ENCODE measurements at places on chromosomes 6 and 20. TPM values are rescaled to one million over a fixed set of nuclear protein-coding genes. Genes with fewer than 3 reads are reported as not detected.

DNA sequence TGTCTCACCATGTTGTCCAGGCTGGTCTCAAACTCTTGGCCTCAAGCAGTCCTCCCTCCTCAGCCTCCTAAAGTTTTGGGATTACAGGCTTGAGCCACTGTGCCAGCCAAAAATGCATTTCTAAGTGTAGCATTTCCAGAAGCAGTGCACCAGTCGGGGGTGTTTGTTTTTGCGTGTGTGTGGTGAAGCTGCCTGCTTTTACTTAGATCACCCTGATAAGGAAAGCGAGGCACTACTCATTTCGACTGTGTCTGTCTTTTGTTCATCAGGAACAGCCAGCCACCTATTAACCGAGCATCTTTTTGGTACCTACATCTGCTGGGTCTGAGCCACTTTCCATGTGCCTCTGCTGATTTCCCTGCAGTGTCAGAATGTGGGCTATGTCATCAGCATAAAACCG is 18.7 kb downstream of the SIRT5 start:
- DNase-seq = no peak
- H3K27ac ChIP-seq = no peak overlapping the region
- H3K4me1 ChIP-seq = no peaks in the 10 kb centered on the region
- peaks cover 16% of the 10 kb centered on the region for H3K36me3 ChIP-seq
- H3K4me3 ChIP-seq = no peak overlapping the region

Gene PRICKLE4
- total RNA-seq = not detected

Gene POM121L2
- total RNA-seq = not detected

DNA sequence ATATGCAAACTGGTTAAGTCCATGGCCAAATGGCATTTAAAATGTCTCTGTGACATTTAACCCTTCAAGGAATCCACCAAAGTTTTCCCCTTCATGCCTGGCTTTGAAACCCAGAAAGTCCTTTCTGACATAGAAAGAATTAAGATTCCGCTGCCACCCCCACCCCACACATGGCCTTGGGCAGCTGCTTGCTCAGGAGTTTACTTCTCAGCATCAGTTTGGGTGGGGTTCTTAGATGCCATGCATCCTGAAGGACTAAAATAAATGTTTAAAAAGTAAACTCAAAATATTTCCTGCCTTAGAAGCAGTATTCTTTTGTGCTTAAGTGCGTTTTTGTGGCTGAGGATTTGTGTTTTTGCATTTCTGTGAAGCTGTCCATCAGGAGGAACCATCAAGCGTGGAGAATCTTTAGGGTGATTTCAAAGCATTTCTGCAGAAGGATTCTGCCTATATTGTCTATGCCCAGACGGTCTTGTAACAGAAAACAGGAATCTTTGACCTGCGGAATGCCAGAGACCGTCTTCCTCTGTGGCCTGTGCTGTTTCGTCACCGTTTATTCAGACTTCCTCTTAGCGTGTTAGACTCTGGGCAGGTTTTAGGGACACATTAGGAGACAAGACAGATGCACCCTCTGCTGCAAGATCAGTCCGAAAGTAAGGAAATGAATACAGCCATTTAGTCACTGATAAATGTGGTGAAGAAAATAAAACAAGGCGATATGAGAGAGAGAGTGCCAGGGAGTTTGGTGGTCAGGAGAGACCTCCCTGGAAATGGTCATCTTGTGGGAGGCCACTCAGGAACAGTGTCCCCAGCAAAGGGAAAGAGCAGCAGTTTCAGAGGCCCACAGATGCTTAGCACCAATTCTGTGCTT is 6.2 kb downstream of the DUSP22 start:
- no peak for DNase-seq
- no peak overlapping the region for H3K27ac ChIP-seq
- peaks cover 40% of the 10 kb centered on the region for H3K4me1 ChIP-seq
- H3K4me3 ChIP-seq = no peak overlapping the region

DNA sequence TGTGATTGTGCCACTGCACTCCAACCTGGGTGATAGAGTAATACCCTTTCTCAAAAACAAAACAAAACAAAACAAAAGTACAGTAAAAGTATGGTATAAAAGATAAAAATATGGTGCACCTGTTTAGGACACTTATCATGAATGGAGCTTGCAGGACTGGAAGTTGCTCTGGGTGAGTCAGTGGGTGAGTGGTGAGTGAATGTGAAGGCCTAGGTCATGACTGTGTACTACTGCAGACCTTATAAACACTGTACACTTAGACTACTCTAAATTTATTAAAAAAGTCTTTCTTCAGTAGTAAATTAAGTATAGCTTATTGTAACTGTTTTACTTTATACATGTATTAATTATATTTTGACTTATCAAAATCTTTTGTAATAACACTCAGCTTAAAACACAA is 46.0 kb downstream of the ZFP64 start:
- H3K27me3 ChIP-seq = no peaks in the 10 kb centered on the region
- no peak for DNase-seq
- no peaks in the 10 kb centered on the region for H3K4me1 ChIP-seq
- peaks cover under 1% of the 10 kb centered on the region for H3K36me3 ChIP-seq
- H3K27ac ChIP-seq = no peak overlapping the region
- no peak overlapping the region for H3K4me3 ChIP-seq

Gene HCRTR2
- not detected for total RNA-seq

GRCh38 chr6:166908811-166909210 is 47.5 kb downstream of the RNASET2 start:
- no peaks in the 10 kb centered on the region for H3K27me3 ChIP-seq
- H3K36me3 ChIP-seq = peaks cover 2% of the 10 kb centered on the region
- DNase-seq = no peak
- H3K27ac ChIP-seq = no peak overlapping the region
- peaks cover 33% of the 10 kb centered on the region for H3K4me1 ChIP-seq
- no peak overlapping the region for H3K4me3 ChIP-seq

GRCh38 chr6:5345324-5345723 is 84.0 kb downstream of the FARS2 start:
- H3K27me3 ChIP-seq = no peaks in the 10 kb centered on the region
- peaks cover 11% of the 10 kb centered on the region for H3K36me3 ChIP-seq
- no peak for DNase-seq
- no peak overlapping the region for H3K27ac ChIP-seq
- H3K4me3 ChIP-seq = no peak overlapping the region

- no peak overlapping the region for H3K4me3 ChIP-seq
- no peaks in the 10 kb centered on the region for H3K36me3 ChIP-seq
- H3K27me3 ChIP-seq = peaks cover 3% of the 10 kb centered on the region
These were observed 509.3 kb upstream of the CITED2 start for GRCh38 chr6:139883776-139884175.

Gene HEY2
- total RNA-seq = not detected

- no peak for DNase-seq
- H3K4me3 ChIP-seq = no peak overlapping the region
- H3K27ac ChIP-seq = no peak overlapping the region
- no peaks in the 10 kb centered on the region for H3K4me1 ChIP-seq
- no peaks in the 10 kb centered on the region for H3K36me3 ChIP-seq
These were observed 75.4 kb upstream of the LAMA2 start for GRCh38 chr6:128807577-128807976.

DNA sequence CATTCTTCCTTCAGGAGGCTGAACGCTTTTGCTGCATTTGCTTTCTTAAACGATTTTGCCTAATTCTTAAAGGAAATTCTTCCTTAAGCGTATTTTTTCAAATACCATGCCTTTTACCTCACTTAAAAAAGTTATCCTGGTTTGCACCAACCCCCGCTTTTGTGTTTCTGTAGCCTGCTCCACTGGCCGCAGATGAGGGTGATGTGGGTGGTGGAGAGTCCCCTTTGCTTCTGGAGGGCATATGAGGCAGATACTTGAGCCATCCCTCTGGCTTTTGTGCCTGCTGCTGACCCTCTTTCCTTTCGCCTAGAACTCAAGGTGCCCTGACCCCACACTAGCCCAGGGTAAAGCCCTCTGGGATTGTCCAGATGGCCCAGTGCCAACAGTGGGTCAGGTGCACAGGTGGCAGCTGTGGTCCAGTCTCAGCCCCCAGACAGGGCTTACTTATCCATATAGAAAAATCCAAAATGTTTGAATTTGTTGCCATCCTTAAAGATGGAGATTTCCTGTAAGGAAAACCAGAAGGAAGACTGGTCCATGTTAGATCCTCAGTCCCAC is 43.9 kb downstream of the SPATA2 start:
- no peak overlapping the region for H3K27ac ChIP-seq
- H3K36me3 ChIP-seq = peaks cover 16% of the 10 kb centered on the region
- no peaks in the 10 kb centered on the region for H3K27me3 ChIP-seq
- DNase-seq = no peak

DNA sequence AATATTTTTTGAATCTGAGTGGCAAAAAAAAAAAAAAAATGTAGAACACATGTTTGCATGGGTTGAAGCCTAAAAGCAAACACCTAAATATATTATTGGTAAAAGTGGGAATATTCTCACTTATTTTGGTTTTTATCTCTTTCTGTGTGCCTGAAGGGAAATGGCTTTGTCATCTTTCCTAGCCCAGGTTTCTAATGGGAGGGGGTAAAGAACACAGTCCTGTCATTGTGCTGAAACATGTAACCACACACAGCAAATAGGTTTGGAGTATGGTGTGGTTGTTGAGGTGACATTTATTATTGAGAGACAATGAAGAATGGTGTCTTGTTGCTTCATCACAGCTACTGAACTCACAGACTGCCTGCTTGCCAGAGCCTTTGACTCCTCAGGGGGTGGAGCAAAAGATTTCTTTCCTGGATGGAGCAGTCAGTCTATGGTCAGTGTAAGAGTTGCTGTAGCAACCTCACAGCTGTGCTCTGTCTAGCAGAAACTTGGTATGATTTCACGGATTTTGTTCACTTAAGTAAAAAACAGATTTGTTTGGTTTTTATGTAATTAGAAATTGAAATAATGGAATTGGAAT is 70.2 kb downstream of the CEP57L1 start:
- no peak overlapping the region for H3K4me3 ChIP-seq
- DNase-seq = no peak
- no peaks in the 10 kb centered on the region for H3K27me3 ChIP-seq

GRCh38 chr6:50128420-50129005 is 78.8 kb upstream of the DEFB112 start:
- H3K27me3 ChIP-seq = no peaks in the 10 kb centered on the region
- H3K4me1 ChIP-seq = no peaks in the 10 kb centered on the region
- no peaks in the 10 kb centered on the region for H3K36me3 ChIP-seq
- no peak overlapping the region for H3K27ac ChIP-seq
- no peak for DNase-seq
- no peak overlapping the region for H3K4me3 ChIP-seq

DNA sequence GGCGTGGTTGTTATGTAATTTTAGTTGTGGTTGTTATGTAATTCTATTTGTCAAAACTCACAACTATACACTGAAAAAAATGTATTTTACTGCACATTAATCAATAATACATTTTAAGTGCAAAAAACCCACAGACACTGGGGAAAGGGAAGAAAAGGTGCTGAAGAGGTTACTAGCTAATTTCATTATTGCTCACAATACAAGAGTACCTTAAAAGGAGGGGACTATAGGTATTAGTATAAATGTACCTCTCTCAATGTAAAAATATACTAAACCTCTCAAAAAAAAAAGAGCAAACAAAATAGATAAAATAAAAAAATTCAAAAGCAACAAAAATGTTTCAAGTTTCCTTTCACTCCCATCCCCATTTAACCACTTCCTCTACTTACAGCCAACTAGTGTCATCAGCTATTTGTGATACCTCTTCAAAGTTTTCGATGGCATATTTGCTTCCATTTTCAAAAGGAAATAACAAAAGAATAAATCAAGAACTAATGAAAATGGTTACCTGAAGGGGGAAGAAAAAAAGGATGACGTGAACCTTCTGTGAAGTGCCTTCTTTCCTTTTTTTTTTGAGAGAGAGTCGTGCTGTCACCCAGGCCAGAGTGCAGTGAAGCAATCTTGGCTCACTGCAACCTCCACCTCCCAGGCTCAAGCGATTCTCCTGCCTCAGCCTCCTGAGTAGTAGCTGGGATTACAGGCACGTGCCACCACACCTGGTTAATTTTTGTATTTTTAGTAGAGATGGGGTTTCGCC is 30.2 kb downstream of the RANBP9 start:
- H3K4me1 ChIP-seq = peaks cover 58% of the 10 kb centered on the region
- peaks cover 37% of the 10 kb centered on the region for H3K36me3 ChIP-seq
- no peaks in the 10 kb centered on the region for H3K27me3 ChIP-seq

Gene REM1
- total RNA-seq = not detected

Gene TAGAP
- 44.8 TPM for total RNA-seq

DNA sequence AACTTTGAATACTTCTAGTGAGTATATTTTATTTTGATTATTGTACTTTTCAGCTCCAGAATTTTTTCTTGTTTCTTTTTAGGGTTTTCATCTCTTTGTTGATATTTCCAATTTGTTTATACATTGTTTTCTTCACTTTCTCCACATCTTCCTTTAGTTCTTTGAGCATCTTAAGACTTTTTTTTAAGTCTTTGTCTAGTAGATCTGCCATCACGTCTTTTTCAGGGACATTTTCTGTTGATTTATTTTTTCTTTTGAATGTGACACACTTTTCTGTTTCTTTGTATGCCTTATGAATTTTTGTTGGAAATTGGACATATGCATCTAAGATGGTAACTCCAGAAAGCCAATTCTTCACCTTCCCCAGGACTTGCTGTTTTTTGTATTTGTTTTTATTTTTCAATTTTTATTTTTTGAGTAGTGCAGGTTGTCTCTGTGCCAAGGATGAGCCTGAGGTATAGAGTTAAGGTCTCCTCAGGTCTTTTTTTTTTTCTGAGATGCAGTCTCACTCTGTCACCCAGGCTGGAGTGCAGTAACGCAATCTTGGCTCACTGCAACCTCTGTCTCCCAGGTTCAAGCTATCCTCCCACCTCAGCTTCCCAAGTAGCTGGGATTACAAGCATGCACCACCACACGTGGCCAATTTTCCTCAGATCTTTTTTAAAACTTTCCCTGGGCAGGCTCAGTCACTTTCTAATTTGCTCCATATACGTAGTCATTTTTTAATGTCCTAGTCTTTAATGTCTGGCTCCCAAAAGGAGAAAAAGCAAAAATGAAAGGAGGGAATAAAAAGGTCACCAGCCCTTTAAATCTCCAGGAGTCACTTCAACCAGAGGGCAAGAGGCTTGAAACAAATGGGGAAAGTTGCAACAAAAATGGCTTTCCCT is 6.7 kb upstream of the CMTR1 start:
- no peak for DNase-seq
- H3K27ac ChIP-seq = no peak overlapping the region
- no peaks in the 10 kb centered on the region for H3K4me1 ChIP-seq
- H3K4me3 ChIP-seq = no peak overlapping the region

GRCh38 chr20:3209257-3209945 is at the start of gene ITPA:
TSS of gene ITPA (plus strand) at chr20:3209498. CDS start at chr20:3209552, 54 bp downstream.
- DNase-seq = peak; percentile 78
- H3K36me3 ChIP-seq = peaks cover 13% of the 10 kb centered on the region
- no peaks in the 10 kb centered on the region for H3K27me3 ChIP-seq
- H3K4me1 ChIP-seq = peaks cover 13% of the 10 kb centered on the region

DNA sequence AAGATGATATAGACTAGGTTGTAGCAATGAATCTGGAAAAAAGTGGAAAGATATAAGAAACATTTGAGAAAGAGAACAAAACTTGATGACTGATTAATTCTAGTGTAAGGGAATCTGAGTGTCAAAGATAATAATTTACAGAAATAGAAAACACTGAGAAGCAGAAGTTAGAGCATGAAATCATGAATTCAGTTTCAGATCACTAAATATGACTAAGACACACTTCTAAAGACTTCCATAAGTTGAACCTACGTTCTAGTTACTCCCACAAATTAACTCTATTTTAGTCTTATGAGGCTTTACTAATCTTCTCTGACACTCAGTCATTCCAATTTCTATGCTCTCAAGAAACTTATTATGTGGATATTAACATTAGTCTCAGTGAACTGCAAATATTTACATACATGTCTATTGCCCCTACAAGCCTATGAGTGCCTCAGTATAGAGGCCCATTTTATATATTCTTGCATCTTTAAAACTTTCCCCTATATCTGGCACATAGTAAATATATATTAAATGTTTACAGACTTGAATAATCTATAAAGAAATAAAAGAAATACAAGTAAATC is 30.4 kb downstream of the IBTK start:
- peaks cover 10% of the 10 kb centered on the region for H3K4me1 ChIP-seq
- H3K27ac ChIP-seq = peak overlapping the region; percentile 23
- H3K36me3 ChIP-seq = peaks cover 43% of the 10 kb centered on the region
- DNase-seq = no peak
- no peak overlapping the region for H3K4me3 ChIP-seq

Gene JAG1
- 0.44 TPM for total RNA-seq

Measured in activated CD4-positive, alpha-beta T cell treated with anti-CD3 and anti-CD28 coated beads for 36 hours (primary cell).